Kidney glomerular epithelial cell (primary cell): ENCODE measurements at places on chromosomes 1 and 21.

DNA sequence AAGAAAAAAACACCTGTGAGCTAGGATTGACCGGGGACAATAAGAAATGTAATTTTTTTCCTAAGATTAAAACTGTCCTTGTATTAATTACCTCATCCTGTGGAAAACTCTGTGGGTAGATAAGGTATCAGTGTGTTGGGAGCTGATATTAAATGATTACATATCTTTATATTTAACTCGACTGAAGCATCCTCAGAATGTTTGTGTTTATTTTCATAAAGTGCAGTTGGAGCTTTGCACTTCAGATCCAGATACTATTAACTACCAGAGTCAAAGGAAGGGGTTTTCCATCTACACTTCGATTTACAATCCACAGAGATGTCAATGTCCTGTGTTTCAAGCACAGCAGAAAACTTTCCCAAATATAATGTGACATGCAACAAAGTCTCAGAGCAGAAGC lies 164.5 kb downstream of the NR5A2 start:
- DNase-seq = no peak

GRCh38 chr1:199282751-199283305 lies 644.0 kb downstream of the PTPRC start:
- no peak for DNase-seq

DNA sequence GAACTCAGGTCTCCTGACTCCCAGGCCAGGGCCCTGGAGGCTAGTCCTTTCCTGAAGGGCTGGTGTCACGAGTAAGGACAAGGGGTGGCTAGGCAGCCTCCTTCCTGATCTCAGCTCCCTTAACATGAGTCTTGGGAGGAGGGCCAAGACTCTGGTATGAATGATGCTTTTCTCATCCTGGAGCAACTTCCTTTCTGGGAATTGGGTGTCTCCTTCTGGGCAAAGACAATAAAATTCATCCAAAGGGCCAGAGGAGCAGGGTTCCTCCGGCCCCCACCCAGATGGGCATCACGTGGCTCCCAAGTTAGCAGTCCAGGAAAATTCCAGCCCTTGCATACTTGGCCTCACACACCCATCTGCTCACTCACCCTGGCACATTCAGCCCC lies at the start of gene FAM167B:
TSS of gene FAM167B (plus strand) at position 335 of the 386 bp plus-strand sequence. CDS start 200 bp downstream, outside the sequence.
- DNase-seq = no peak

- DNase-seq = no peak
These were observed 1.9 kb upstream of the FOXJ3 start for GRCh38 chr1:42336978-42337377.
